ENCODE measurements at places on chromosomes 16 and 17.

- no peak for DNase-seq
Observed at GRCh38 chr17:6706499-6706898, 6.7 kb downstream of the SLC13A5 start.

DNA sequence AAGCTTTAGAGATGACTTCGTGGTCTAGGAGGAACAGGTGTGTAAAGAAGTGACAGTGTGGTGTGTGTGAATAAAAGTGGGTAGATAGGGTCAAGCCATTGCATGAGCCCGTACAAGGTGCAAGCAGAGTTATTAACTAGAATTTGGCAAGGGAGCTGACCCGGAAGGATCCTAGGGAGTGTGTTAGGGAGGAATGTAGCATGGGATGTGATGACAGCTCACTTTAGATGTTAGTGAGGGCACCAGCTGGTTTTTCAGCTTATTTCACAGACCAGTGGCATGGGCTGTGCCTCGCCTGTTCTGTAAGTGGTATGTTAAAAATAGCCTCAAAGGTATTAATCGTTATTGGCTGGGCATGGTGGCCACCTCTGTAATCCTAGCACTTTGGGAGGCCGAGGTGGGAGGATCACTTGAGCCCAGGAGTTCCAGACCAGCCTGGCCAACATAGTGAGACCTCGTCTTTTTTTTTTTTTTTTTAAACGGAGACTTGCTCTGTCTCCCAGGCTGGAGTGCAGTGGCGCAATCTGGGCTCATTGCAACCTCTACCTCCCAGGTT lies 8.3 kb downstream of the ANKRD40CL start:
- DNase-seq = no peak

DNA sequence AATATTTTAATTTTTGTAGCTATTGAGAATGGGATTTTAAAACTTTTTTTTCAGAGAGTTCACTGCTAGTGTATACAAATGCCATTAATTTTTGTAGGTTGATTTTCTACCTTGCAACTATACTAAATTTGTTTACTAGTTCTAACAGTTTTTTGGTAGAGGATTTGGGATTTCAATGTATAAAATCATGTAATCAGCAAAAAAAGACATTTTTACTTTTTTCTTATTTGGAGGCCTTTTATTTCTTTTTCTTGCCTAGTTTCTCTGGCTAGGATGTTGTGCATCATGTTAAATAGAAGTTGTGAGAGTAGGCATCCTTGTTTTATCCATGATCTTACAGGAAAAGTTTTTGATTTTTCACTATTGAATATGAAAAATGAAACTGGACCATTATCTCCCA lies 602.9 kb upstream of the KIF2B start:
- no peak for DNase-seq

DNA sequence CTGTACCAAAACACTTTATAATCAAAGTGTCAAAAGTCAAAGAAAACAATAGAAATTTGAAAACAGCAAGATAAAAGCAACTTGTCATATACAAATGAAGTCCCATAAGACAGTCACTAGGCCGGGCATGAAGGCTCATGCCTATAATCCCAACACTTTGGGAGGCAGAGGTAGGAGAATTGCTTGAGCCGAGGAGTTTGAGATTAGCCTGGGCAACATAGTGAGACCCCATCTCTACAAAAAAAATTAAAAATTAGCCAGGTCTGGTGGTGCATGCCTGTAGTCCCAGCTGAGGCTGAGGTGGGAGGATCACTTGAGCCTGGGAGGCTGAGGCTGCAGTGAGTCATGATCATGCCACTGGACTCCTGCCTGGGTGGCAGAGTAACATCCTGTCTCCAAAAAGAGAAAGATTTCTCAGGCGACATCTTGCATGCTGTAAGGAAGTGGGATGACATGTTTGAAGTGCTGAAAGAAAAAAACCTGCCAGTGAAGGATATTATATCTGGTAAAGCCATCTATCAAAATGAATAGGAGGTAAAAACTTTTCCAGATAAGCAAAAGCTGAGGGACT lies 98.7 kb upstream of the NACA2 start:
- DNase-seq = no peak

GRCh38 chr17:36014946-36015345 lies 2.8 kb downstream of the CCL23 start:
- DNase-seq = no peak

- no peak for DNase-seq
Observed at GRCh38 chr17:60335289-60335688, 56.6 kb downstream of the USP32 start.

GRCh38 chr16:22003195-22003594 lies 2.3 kb upstream of the PDZD9 start:
- DNase-seq = no peak

DNA sequence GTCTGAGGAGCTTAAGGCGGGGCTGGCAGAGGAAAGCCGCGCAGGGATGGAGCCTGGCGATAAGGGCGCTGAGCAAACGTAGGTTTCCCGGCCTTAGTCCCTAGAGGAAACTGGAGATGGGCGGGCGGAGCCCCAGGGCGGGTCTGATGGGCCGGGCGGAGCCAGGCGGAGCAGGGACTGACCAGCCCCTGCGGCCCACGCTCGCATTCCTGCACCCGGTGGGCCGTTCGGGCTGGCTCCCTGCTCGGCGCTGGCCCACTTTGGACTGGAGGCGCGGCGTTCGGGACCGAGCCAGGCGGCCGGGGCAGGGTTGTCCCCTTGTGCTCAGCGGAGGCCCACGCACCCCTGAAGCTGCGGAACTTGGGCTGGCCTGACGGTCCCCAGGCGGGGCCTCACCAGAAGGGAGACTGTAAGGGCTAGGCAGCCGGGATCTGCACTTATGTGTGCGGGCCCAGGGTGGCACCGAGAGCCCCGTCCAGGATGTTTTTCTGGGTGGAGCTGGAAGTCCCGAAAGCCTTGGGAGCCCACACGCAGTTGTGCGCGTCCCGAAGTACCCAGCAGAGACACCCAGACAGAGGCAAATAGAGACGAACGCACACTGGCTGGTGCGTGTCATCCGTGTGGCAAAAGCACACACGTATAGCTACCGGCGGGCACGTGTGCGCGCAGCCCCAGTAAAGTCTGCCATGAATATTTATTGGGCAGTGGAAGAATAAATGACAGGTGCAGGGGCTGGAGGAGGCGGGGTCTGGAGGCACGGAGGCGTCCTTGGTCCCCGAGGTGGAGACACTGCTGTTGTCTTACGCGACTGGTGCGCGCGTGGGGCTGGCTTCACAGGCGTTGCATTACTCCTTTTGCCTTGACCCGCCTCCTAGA lies 1.4 kb downstream of the PYDC1 start:
- no peak for DNase-seq

DNA sequence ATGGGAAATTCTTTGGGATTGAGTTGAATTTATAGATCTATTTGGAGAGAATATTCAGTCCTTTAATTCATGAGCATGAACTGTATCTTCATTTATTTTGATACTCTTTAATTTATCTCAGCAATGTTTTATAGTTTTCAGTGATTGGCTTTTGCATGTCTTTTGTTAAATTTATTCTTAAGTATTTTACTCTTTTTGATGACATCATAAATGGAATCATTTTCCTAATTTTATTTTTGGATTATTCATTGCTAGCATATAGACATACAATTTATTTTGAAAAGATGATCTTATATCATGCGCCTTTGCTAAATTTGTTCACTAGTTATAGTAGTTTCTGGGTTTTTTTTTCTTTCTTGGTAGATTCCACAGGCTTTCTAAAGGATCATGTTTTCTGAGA lies 149.2 kb upstream of the ASIC2 start:
- DNase-seq = no peak

DNA sequence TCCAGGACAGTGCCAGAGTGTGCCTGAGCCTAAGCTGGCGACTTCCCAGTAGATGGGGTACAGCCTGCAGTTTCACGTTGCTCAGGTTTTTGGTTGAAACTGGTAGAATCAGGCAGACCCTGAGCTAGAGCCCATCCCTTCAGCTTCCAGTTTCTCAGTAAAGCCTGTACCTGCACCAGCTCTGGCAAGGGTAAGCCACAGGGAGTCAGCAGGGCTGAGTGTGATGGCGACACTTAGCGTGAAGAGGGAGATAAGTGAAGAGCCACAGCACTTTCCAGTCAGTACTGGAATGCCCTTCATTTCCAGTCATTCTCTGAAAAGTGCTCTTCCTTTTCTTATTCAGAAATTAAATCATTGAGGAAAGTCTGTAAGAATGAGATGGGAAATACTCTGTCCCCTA lies 22.4 kb downstream of the PLD6 start:
- no peak for DNase-seq

DNA sequence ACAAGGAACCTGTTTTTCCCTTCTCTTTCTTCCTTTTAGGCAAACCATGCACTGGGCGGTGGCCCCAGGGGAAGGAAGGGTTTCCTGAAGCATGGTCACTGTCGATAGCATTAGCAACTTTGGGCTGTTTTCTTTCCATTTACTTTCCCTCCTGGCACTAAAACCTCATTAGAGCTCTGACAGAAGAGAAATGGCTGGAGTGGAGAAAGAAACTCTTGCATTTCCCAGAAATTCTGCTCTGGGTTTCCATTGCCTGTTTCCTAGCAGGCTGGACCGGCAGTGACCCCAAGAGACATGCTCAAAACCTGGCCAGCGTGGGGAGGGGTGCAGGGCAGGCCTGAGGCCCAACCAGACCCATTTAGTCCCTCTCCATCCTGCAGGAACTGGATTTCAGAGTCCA lies 230.7 kb upstream of the CCL2 start:
- DNase-seq = no peak

- no peak for DNase-seq
Observed at GRCh38 chr17:7289256-7290032, 5.0 kb downstream of the YBX2 start.

DNA sequence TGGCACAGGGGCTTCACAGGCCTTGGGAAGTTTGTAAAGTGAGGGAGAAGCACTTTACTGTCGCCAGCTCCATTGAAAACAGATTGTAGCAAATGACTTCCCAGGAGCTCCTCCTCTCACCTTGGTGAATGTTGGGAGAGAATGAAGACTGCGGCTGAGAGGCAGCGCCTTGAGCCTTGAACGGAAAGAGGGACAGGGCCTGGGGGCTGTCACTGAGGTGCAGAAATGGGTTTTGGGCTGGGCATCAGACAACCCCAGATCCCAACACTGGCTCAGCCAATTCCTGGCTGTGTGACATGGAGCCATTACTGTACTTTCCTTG lies 603 bp upstream of the MRTFB start:
- DNase-seq = no peak

GRCh38 chr16:82580298-82580890 lies 46.4 kb upstream of the CDH13 start:
- DNase-seq = no peak

DNA sequence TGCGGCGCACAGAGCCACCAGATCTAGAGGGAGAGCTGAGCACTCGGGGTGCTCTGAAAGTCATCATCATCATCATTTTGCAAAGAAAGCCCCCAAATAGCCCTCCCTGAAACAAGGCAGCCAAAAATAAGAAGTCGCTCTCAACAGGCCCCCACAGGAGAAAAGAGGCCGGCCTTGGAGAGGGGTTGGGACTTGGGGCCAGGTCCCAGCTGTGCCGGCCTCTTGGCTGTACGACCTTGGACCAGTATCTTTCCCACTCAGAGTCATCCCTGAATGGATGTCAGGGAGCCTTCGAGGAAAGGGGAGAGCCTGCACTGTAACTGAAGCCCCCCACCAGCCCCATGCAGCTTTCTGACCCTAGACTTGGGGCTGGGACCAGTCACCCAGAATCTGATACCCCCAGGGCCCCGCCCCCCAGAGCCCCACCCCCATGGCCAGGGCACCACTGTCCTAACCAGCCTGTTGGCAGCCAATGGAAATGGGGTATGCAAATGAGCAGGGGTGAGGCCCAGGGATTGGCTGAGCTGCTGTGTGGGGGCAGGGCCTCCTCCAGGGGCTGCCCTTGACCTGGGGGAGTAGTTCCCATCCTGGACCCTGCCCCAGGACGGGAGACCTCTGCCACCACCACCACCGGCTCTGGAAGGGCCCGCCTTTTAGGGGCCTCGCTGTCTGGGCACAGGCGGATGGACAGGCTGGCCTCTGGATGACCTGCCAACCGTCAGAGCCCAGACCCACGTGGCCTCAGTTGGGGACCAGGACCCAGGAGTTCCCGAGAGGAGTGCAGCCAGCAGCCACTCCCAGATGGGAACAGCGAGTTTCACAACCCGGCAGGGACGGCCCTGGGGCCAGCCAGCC lies 15.4 kb downstream of the ZFPM1 start:
- DNase-seq = no peak

- no peak for DNase-seq
Observed at GRCh38 chr16:12758670-12759558, 44.8 kb downstream of the CPPED1 start.

DNA sequence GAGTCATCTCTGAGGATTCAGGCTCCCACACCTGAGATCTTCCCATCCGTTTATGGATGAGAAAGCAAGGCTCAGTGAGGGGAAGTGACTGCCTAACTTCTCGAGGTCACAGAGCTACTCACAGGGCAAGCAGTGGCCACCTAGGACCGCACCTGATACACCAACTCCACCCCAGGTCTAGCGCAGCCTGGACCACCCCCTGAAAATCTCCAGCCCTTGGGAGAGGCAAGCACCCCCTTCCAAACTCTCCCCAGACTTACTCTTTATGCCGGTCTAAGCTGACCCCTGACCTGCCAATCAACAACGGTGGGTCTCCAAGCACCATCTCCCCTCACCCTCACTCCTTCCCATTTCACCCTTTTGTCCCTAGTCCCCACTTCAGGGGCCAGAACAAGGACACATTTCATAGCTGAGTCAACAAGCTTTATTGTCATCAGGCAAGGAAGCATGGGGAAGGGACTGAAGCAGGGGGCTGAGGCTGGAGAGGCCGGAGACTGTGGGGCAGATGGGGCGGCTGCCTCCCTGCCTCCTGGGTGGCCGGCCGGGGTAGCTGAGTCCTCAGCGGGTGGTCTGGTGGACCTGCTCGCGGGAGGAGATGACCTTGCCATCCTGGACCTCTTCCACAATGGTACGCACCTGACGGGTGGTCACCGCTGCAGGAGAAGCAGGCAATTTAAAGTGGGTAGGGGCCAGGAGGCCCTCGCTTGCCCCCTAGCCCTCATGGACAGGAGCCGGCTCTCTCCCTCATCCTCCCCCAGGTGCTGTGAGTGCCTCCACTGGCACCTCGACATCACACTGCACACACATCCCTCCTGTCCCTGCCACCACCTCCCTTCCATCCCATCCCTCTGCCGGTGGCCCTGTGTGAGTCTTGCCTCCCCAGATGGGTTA lies 5.1 kb downstream of the KRT17 start:
- no peak for DNase-seq

DNA sequence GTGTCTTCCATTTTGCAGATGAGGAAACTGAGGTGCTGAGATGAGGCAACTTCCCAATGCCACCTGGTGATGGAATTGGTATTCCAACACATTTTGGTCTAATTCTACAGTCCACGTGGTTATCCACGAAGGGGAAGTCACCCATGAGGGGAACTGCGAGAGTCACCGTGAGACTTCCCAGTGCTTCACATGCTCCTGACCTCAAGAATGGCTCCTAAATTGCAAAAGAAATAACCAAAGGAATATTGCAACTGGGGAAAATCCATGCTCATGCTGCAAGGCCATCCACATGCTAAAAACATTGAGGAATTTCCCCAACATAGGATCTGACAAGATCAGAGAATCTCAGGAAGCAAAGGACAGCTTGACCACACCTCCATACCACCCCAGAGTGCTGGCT lies 153.9 kb downstream of the HS3ST3B1 start:
- no peak for DNase-seq
